GM12865 (cell line): ENCODE measurements at places on chromosomes 7 and 10.

GRCh38 chr10:17790651-17791050, 18.5 kb upstream of the MRC1 start:
- DNase-seq = no peak

GRCh38 chr7:139232904-139233303, 1.9 kb downstream of the UBN2 start:
- DNase-seq = peak; percentile 3

DNA sequence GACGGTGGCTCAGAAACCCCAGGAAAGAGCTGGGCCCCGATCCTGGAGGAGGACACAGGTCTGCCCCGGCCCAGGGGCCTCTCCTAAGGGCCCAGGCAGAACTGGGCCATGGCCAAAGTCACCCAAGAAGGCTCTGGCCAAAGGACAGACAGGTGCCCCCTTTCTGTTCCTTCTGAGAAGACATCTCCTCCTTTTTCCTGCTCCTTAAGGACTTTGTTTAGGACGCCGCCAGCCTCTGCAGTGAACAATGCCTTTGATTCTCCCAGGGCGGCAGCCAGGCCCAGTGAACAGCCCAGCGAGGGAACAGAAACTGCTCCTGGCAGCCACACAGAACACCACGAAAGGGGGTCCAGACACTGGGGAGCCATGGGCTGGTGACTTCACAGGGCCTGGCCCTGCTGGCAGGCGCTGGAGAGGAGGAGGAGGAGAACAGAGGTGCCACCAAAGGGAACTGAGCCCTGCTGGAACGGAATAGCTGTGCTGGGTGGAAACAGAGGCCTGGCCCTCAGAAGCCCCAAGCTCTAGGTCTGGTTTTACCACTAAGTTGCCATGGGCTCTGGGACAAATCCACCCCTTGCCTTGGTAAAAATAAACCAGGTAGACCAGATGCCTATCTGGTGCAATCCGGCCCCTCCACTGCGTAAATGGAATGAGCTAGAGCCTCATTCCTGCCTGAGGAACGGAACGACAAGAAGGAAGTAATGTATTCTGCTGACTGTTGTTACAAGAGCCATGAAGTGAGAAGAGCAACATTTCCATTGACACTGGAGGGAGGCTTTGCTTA, 163.3 kb upstream of the RHEB start:
- DNase-seq = no peak

GRCh38 chr7:115356139-115356746, 434.3 kb downstream of the MDFIC start:
- DNase-seq = peak; percentile 29

GRCh38 chr7:131688738-131689661, 132.6 kb upstream of the PODXL start:
- peak; percentile 63 for DNase-seq

DNA sequence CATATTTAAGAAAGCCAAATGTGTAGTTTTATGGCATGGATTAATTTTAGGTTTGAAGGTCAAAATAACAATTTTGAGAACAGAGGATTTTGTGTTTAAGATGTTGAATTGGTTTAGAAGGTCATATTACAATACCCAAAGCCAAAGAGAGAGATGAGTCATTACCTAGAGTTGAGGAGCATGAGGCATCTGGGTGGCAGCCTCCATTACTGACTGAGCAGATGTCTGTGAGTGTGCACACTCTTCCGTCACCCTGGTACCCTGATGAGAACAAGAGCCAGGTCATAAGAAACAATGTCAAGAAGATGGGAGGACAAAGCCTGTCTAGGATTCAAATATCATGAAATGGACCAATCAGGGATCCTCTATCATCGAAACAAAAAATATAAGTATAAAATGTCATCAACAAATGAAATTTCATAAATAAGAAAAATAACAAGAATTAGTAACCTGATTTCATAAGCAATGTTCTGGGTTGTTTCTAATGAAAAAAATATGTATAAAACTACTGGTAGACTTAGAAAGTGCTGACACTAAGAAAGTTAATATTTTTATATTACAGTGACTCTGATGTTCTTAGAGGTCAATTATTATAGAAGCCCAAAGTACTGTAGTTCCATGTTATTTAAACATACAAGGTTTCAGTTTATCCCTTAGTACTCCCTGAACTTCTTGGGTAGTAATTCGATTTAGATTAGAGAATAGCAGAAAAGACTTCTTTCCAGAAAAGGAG, 20.0 kb downstream of the CUBN start:
- DNase-seq = no peak
